ENCODE measurements at places on chromosomes 1 and 21. TPM values are rescaled to one million over a fixed set of nuclear protein-coding genes. Genes with fewer than 3 reads are reported as not detected.

The CYP4A22 gene
- not detected for total RNA-seq

The HPDL gene
- not detected for total RNA-seq

The PLEKHA6 gene
- total RNA-seq = under 0.01 TPM

The LDLRAD1 gene
- not detected for total RNA-seq
